Esophagus squamous epithelium (tissue), 5 donors: ENCODE measurements at places on chromosomes 11 and 22. TPM values are rescaled to one million over a fixed set of nuclear protein-coding genes. Genes with fewer than 3 reads are reported as not detected.

- DNase-seq: no peak
These were observed 273.5 kb downstream of the ST3GAL4 start for GRCh38 chr11:126628790-126629621.

DNA sequence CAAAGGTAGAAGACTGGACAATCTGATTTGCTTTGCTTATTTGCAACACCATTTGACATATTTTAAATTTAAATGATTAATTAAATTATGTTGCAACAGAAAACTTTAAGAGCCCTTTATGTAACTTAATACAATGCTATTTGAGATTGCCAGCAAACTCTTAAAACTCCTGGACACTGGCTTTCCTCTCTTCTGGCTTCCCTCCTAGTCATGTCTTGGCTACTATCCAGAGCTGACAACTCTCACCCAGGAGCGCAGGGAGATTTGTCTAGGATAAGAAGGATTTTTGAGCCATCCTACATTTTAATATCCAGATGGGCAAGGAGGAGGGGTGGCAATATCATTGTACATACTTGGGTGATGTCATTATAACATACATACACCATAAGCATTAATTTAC is 134.3 kb downstream of the ELP4 start:
- no peak for DNase-seq

GRCh38 chr11:119991669-119992068 is 146.2 kb downstream of the TRIM29 start:
- DNase-seq: no peak

DNA sequence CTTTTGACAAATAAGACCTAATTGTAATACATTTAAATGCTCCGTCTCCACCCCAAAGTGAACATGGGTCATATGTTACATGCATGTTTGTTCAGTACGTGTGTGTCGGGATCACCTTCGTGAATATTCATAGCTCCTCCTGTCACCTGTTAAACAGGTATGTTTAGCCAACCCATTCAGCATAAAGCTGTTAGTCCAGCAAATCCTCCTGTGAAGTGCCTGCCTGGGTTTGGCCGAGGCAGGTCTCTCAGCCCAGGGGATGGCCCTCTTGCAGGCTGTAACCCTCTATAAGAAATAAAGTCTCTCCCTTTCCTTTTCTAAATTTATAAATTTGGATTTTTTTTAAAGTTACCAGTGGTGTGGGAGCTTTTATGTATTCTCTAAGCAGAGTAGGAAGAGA is 38.9 kb upstream of the NTM start:
- no peak for DNase-seq

DNA sequence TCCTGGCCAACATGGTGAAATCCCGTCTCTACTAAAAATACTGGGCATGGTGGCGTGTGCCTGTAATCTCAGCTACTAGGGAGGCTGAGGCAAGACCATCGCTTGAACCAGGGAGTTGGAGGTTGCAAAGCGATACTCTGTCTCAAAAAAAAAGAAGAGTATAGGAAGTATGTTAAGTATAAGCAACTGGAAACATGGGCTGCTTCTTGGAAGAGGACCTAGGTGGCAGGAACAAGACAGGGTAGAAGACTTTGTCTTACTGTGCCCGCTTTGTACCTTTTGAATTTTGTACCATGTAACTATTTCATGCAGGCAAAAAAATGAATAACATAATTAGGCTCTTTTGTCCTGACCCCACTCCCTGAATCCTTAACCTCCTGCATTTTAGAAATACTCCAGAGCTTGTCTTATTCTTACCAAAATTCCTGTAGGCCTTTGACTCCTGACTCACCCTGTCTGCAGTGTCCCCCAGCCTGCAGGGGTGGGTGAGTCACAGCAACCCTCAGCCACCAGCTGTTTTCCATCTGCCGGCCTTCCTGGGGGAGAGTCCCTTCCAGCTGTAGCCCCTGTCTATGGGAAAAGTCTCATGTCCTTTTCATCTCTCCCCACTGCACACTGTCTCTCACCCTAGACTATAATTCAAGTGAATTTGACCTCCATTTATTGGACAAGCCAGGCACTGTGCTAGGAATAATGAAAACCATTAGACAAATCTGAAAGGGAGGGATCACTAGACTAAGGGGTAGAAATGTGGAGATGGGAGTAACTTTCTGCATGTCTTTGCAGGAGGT is 41.8 kb downstream of the TXN2 start:
- DNase-seq: no peak

- DNase-seq: no peak
These were observed 157.0 kb downstream of the GRIK4 start for GRCh38 chr11:120668537-120668936.

DNA sequence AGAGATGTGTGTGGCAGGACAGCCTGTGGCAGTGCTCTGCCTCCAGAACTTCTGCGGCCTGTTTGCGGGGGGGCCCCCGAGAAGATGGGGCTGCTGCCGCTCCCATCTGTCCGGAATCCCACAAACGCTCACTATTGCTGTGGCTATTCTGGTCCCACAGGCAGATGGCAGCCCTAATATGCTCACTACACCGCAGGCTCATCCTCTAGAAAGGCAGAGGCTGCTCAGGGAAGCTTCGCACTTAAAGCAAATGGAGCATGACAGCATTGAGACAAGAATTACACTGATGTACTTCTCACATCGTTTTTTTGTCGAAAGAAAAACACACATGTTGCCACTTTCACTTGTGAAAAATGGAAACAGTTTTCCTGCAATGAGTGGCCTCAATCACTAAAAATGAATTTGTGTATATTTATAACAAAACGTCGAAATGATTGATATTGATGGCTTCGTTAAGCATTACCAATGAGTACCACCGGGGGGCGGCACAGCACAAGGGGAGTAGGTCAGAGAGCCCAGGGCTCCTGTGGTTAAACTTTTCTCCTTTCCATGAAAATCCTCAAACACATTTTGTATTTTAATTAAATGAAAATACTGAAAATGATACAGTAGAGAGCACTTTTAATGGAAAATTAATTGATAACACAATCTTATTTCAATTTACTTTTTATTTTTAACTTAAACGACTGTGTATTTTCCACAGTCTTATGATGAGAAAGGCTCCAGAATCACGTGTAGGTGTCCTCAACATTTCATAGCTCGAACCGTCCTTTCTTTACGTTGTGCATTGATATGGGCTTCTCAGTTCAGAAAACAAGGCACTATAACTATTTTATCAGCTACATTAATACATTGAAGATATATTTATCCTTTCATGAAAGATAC is 69.1 kb downstream of the CTTN start:
- DNase-seq: no peak

- DNase-seq: no peak
These were observed 295.6 kb downstream of the TBC1D22A start for GRCh38 chr22:47057916-47058585.

DNA sequence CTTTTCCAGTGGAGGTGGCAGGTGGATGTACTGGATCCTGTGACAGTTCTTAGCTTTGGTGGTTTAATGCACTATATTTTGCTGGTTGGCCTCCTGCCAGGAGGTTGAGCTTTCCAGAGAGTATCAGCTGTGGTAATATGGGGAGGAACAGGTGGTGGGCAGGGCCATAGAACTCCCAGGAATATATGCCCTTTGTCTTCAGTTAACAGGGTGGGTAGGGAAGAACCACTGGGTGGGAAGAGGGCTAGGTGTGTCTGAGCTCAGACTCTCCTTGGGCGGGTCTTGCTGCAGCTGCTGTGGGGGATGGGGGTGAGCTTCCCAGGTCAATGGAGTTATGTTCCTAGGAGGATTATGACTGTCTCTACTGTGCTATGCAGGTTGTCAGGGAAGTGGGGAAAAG is 203.8 kb downstream of the DLG2 start:
- DNase-seq: no peak

GRCh38 chr11:121688055-121688491 is 235.3 kb upstream of the SORL1-AS1 start:
- DNase-seq: no peak

GRCh38 chr11:77074626-77075221 is 8.0 kb downstream of the CAPN5 start:
- DNase-seq: no peak

GRCh38 chr11:12906501-12906900 is 102.6 kb upstream of the RASSF10 start:
- no peak for DNase-seq

GRCh38 chr11:125952973-125953372 is 7.1 kb downstream of the VSIG10L2 start:
- no peak for DNase-seq

DNA sequence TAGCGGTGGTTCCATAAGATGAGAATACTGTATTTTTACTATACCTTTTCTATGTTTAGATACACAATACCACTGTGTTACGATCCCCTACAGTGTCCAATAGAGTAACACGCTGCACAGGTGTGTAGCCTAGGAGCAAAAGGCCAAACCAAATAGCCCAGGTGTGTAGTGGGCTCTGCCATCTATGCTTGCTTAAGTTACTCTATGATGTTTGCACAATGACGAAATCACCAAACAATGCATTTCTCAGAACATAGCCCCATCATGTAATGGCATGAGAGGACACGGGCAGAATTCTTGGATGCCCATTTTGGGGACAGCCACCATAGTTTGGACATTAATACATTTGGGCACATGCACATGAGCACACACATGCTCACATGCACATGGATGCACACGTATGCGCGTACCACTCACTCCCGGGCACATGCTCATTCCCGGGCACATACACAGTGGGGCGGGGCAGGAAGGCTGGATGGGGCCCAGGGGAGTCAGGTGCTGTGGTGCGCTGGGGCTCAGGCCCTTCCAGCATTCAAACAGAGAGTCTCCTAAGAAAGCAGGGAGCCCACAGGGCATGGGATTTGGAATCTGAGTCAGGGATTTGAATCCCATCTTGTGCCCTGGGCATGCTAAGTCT is 51.1 kb downstream of the RTN4R start:
- DNase-seq: no peak

TREH gene
- 0.09 TPM for total RNA-seq

PNPLA3 gene
- total RNA-seq: not detected

KRTAP5-9 gene
- total RNA-seq: not detected

TPH1 gene
- total RNA-seq: 0.22 TPM

SYTL2 gene
- total RNA-seq: 16.0 TPM

BBOX1 gene
- total RNA-seq: 25.9 TPM

NDUFC2 gene
- total RNA-seq: 81.1 TPM

OR52H1 gene
- not detected for total RNA-seq

NEFH gene
- total RNA-seq: 0.95 TPM

NRXN2 gene
- total RNA-seq: not detected

PIWIL4 gene
- total RNA-seq: 3.1 TPM
